NCI-H187 (cell line): ENCODE measurements at places on chromosomes 1 and 21.

- no peak for DNase-seq
Measured at GRCh38 chr1:205926213-205926612, 17.0 kb downstream of the SLC26A9 start.

- DNase-seq, result no peak
Measured at GRCh38 chr1:204417074-204417997, 5.7 kb upstream of the PPP1R15B start.

GRCh38 chr1:235648407-235648907 is 1.1 kb downstream of the GNG4 start:
- DNase-seq, result peak; percentile 21

GRCh38 chr1:23216771-23217420 is 406 bp downstream of the HTR1D start:
- DNase-seq, result no peak

GRCh38 chr1:1435911-1436629 is 580 bp downstream of the VWA1 start:
- DNase-seq, result no peak

- DNase-seq, result no peak
Measured at GRCh38 chr1:25664357-25665199, 48.0 kb downstream of the MAN1C1 start.

- no peak for DNase-seq
Measured at GRCh38 chr1:90725657-90726424, 8.7 kb upstream of the BARHL2 start.

DNA sequence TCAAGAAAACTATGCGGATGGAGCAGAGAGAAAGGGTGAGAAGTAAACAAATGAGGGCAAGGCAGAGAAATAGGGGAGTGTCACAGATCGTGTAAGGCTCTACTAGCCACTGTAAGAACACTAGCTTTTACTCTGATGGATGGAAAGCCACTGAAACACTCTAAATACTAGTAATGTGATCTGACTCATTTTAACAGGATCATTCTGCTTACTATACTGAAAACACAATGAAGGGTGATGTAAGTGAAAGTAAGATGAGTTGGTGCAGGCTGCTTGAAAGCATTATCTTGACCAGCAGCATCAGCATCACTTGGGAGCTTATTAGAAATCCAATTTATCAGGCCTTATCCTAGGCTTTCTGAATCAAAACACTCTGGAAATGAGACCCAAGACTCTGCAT is 32.7 kb downstream of the TUT4 start:
- DNase-seq, result no peak

DNA sequence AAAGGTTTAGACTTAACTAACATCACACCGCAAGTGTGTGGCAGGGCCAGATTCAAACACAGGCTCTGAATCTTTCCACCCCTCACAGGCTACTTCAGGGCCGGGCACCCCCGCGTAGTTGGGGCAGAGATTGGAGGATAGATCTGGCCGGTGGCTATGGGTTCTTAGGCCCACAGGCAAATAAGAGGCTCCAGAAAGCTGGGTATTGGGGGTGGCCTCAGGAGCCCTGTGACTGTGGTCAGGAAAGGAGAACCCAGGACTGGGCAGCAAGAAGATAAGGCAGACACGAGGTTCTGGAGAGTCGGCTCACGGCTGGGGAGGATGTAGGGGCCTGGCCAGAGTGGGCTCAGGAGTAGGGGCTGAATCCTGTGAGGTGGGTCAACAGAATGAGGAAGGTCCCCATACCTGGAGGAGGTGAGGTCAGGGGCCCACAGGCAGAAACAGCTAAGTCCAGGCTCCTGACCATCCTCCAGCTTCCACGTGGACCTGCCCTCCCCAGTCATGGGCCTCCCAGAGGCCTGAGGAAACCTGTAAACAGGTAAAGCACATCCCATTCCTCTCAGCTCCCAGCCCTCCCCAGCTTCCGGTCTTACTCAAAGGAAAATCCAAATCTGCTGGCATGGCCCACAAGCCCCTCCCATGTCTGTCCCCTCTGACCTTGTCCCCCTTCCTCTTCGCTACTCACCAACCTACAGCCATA is 306.2 kb downstream of the MATN1 start:
- DNase-seq, result no peak

- DNase-seq, result no peak
Measured at GRCh38 chr1:31410871-31411270, 2.1 kb upstream of the SERINC2 start.

DNA sequence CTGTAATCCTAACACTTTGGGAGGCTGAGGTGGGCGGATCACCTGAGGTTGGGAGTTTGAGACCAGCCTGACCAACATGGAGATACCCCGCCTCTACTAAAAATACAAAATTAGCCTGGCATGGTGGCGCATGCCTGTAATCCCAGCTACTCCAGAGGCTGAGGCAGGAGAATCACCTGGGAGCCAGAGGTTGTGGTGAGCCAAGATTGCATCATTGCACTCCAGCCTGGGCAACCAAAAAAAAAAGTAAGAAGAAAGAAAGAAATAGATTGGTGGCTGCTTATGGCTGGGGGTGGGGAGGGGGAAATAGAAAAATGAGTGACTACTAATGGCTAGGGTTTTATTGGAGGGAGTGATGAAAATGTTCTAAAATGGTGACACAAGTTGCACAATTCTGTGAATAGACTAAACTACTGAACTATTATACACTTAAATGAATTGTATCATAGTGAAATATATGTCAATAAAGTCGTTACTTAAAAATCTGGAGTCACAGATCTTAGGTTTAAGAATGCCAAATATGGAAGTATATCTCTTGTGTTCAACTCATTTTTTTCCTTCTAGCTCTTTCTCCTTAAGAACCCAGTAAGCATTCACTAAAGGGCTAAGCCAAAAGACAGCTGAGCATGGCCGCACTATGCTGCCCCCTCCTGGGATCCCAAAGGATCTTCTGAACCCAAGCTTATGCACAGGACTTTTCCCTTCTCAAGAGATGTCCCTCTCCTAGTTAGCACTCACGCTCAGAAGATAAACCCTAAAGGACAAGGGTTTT is 3.2 kb upstream of the NPL start:
- DNase-seq, result peak; percentile 63

DNA sequence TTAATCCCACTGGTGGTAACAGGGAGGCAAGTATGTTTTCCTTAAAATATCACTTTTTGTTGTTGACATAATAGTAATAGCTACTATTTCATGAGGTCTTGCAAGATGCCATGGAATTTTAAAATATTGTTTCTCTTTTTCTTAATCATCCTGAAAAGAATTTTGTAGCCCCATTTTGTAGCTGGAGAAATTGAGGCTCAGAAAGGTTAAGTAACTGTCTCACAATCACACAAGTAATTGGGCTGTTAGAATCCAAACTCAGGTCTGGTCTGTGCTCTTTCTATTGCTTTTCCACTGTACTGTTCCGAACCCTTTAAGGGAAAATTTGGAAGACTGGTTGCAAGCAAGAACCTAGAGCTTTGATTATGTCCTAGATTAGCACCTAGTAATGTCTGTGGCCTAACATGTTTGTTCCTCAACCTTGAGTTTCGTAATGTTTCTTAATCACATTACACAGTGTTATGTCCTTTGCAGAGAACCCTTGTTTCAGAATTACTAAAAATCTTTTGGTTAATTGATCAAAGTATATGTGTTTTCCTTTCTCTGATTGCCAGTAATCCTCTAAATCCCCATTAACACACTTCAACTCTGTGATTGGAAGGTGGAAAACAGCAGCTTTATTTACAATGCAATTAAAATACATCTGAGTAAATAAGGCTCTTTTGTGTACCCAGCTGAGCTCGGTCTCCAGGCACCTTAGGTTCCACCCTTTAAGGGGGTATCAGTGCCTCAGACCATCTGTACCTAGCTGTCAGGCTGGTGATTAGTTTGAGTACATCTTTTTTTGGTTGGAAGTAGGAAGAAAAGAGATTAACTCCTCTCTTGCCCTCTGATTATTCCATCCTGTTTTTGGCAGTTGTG is 10.4 kb downstream of the LRRC42 start:
- peak; percentile 79 for DNase-seq

DNA sequence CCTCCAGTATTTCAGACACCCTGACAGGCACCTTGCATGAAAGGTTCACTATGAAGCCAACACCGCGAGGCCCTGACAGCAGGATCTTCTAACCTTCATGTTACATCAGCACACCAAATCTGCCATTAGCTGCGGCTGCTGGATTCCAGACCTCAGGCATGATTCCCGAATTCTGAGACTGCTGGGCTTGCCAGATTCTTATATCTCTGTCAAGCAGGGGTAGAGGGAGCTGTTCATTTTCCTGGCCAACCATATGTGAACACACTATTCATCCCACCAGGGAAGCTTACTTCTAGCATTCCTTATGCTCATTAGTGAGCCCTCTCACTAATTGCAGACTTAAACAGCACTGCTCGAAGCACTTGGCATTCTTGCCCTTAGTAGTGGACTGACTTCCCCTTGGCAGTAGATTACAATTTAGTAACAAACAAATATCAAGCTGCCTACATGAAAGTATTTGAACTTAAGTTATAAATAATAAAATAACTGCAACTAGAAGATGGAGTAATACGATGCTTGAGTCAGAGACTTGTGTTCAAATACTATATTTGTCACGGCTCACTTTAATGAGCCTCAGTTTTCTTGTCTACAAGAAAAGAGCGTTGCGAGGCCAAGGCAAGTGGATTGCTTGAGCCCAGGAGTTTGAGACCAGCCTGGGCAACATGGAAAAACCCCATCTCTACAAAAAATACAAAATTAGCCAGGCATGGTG is 43.3 kb downstream of the NID1 start:
- DNase-seq, result no peak

- no peak for DNase-seq
Measured at GRCh38 chr1:170213596-170213995, 67.8 kb downstream of the NTMT2 start.

DNA sequence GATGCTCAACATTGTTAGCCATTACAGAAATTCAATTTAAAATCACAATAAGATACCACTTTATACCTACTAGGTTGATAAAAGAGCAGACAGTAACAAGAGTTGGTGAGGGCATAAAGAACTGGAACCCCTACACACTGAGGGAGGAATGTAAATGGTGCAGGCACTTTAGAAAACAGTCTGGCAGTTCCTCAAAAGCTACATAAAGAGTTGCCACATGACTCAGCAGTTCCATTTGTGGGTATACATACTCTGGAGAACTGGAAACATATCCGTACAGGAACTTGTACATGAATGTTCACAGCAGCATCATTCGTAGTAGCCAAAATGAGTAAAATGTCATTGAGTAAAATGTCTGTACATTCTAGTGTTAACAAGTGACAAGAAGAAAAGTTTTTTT is 17.0 kb downstream of the NSL1 start:
- DNase-seq, result no peak

GRCh38 chr21:43308101-43308814 is 118.7 kb downstream of the SIK1 start:
- no peak for DNase-seq

- no peak for DNase-seq
Measured at GRCh38 chr21:30612132-30612531, 1.6 kb downstream of the KRTAP6-1 start.

DNA sequence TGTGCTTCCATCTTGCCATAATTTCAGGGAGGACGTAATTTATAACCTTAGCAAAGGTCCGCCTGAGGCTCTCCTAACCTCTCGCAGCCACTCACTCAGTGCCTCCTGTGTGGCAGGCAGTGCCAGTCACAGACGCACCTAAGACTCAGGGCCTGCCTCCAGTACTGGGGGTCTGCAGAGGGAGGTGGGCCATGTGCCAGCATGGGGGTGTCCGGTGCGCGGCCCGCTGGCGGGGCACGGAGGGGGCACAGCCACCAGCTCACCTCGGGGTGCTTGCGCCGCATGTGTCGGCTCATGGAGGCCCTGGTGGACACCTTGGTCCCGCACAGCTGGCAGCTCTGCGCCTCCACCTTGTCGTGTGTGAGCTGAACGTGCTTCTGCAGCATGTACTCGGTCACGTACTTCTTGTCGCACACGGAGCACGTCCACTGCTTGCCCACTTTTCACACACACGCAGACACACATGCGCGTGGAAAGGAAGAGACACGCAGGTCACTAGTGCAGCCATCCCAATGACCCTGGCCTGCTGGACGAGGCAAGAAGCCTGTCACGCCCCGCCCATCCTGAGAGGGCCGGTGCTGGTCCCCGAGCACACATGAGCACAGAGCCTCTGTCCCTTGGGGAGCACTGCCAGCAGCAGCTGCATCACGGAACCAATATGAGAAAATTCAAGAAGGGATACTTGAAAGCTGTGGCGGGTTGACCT is 43.2 kb upstream of the RIPK4 start:
- DNase-seq, result no peak

DNA sequence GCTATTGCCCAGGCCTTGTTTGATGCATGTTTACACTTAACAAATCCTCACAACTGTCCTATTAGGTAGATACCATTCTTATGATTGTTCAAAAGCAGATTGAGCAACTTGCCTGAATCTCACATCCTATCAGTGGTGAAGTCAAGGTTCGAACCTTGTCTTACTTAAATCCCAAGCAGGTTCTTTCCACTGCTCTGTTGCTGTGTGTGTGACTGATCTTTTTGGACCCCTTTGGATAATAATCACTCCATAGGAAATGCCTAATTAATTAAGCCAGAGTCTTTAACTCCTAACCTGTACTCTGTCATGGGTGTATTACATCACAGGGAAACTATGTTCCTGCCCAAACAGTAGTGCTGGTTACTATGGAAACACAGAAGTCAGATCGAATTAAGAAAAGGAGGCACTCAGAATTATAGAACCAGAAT is 84.2 kb downstream of the SPATA46 start:
- DNase-seq, result no peak

- no peak for DNase-seq
Measured at GRCh38 chr1:111720977-111721786, 18.0 kb downstream of the INKA2 start.

DNA sequence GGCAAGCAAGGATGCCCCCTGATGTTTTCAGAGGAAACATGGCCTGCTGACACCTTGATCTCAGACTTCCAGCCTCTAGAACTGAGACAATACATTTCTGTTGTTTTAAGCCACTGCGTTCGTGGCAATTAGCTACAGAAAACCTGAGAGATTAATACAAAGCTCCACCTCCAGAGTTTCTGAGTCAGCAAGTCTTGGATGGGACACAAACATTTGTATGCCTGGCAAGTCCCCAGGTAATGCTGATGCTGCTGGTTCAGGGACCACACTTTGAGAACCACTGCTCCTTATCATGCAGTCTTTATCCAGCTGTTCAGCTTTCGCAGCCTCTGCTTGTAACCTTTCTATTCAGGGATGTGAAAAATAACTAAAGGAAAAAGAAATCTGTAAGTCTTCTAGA is 565.7 kb upstream of the PLXNA2 start:
- no peak for DNase-seq

DNA sequence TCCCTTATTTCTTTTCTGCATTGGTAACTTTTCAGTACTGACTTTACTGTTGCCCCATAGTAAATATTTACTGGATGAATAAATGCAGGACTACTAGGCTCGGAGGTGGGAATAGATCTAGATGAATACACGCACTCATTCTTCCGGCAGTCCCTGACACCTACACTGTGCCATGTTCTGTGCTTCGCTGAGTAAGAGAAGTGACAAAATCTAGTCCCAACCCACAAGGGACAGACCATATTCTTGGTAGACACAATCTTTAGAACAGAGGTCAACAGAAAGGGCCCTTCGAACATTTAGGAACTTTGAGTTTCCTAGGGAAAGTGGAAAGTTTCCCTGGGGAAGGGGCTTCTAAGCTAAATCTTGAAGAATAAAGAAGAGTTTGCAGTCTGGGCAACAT is 3.3 kb upstream of the CD52 start:
- no peak for DNase-seq
